ENCODE measurements at places on chromosomes 12 and 14.

DNA sequence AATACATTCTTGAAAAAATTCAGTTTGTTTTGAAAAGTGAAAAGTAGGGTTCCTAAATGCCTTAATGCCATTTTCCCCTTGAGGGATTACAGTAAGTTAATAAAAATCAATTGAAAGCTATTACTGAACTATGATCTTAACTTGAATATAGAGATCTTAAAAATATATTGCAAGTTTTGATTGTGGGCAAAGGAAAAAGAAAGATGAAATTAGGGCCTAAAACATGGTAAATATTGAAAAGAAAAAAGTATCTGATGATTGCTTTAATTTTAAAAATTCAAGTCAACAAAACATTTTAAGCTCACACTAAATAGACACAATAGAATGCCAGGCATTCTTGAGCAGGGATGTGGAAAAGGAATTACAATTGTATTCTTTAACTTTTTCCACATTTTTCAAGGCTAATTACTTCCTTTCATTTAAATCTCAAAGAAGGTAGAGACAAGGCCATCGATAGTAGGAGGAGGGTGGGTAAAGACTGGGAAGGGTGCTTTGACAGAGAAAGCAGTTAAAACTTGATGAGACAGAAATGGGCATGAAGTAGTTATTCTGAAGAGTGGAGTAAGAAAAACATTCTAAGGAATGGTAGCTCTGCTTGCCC is 294.4 kb downstream of the NELL2 start:
- no peak for ATAC-seq

GRCh38 chr14:87617079-87617478 is 375.9 kb downstream of the GALC start:
- no peak for ATAC-seq

DNA sequence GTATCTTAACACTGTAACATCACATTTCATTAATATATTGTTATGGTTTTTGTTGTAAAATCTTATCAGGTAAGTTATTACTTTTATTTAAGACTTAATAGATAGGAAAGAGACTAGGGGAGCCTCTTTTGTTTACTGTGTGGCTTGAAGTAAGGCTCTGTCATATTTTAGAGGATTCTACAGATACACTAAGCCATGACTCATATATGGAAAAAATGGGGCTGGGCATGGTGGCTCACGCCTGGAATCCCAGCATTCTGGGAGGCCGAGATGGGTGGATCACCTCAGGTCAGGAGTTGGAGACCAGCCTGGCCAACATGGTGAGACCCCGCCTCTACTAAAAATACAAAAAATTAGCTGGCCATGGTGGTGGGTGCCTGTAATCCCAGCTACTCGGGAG is 23.6 kb upstream of the NPFF start:
- no peak for ATAC-seq

GRCh38 chr12:80798281-80798680 is 81.6 kb downstream of the MYF5 start:
- ATAC-seq = no peak

DNA sequence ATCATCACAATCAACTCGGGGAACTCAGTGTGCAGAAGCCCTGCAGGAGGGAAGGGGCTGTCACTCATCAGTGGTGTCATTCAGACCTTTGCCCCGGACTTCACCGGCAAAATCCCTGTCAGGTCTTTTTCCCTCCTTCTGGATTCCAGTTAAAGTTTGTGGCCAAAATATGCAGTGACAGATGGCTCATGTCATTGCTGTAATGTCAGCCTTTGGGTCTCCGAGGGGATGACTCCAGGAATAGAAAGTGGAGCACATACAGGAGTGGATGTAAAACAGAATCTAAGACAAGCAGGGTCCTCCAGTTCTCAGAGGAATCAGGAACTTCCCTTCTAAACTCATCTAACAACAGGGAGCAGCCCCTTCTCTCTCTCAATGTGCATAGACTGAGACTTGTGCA is 130.3 kb upstream of the RASSF8 start:
- ATAC-seq = no peak

GRCh38 chr14:102900631-102901571 is 21.6 kb upstream of the AMN start:
- ATAC-seq = no peak

DNA sequence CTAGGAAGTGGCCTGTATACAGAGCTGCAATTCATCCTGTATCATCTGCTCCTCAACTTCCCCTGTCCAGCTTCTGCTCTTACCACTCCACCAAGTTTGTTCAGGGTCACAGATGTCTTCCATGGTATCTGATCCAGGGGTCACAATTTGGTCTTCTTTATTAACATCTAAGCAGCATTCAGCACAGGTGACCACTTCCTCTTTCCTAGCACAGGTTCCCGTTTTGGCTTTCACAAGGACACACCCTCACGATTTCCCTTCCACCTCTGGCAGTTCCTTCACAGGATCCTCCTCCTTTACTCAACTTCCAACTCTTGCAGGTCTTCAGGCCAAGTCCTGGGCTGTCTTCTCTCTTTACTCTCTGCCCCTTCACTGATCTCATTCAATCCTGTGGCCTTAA is 93.6 kb downstream of the TTC7B start:
- no peak for ATAC-seq

- no peak for ATAC-seq
These were observed 55.7 kb downstream of the ITPK1 start for GRCh38 chr14:93059917-93060545.

GRCh38 chr14:72026536-72026935 is 94.3 kb downstream of the RGS6 start:
- ATAC-seq = no peak

DNA sequence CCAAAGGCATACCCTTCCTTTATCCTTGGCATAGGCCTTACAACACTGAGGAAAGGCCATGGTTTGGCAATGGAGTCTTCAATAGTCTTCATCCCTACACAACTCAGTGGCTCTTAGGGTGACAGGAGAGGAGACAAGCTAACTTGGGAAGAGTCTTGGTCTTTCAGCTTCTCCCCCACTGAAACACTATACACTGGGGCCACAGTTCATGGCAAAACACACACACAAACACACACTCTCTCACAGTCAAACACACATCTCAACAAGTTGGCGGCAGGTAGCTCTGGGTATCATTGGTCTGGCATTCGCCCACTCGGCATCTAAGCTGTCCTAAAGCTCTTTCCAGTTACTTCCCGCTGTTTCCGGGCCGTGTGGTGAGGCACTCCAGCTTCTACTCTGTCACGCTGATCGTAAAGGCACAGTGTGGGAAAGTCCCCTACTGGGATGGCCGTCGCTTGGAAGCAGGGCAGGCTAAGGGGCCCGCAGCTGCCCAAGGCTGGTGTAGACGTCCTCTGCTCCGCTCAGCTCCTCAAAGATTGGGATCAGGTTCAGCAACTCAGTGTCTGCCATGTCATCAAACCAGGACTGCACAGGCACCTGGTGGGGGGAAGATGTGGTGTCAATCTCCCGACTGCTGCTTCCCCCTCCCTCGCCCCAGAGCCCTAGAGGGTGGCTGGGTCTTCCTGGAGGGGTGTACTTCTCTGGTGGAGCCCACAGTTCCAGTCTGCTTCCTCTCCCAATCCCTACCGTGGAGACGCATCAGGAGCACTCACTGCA is 4.8 kb upstream of the AVIL start:
- no peak for ATAC-seq

DNA sequence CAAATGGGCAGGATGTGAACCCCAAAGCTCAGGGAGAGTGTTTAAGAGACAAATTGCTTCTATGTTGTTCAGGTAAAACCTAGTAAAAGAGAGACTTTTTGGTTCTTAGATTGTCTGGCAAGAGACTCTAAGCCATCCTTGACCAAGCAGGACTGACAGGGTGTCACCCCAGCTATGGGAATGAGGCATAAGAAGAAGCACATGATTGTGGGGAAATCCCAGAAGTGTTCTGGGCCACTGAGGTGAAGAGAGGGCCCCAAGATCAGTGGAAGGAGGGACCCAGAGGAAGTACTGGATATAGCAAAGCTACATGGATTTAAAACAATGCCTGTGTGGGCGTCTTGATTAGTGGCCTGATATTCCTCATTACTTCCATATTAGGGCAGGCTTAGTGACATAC is 99.0 kb downstream of the SAMD4A start:
- no peak for ATAC-seq

DNA sequence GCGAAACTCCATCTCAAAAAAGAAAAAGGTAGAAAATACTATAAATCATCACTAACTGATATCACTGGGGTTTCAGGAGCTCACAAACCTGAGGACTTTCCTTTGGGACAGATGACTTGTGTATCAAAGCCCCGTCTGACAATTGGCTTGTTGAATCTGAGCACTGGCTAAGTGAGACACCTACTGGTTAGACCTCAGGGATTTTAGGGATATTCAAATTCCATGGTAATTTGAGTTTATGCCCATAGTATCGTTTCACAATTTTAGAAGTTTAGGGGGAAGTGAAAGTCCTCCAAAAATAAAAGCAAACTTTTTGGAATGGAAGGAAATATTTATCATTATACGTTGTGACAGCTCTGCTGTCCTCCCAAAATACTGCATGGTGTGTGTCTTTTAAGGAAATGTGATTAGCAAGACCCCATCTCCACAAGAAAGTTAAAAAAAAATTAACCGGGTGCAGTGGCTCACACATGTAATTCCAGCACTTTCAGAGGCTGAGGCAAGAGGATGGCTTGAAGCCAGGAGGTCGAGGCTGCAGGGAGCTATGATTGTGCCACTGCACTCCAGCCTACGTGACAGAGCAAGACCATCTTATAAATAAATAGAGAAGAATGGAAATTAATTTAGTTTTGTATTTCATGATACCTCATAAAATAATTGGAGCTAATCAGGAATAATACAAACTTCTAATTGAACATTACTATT is 49.2 kb downstream of the FBXL14 start:
- no peak for ATAC-seq

DNA sequence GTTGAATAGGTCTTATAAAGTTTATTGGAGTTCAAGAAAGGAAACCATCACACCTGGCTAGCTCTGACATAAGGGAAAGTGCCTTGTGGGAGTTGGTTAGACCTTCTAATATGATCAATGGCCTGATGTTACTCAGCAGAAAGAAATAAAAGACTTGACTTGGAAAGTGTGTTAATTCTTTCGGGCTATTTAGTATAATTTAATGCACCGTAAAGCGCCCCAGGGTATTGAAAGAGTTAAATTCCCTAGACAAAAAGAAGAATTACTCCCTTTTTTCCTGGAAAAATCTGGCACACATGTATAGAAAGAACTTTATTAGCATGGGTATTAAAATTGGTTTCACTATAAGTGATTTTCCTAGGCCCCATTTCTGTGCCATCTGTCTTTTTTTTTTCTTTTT is 1125.7 kb upstream of the FLRT2 start:
- ATAC-seq = no peak

DNA sequence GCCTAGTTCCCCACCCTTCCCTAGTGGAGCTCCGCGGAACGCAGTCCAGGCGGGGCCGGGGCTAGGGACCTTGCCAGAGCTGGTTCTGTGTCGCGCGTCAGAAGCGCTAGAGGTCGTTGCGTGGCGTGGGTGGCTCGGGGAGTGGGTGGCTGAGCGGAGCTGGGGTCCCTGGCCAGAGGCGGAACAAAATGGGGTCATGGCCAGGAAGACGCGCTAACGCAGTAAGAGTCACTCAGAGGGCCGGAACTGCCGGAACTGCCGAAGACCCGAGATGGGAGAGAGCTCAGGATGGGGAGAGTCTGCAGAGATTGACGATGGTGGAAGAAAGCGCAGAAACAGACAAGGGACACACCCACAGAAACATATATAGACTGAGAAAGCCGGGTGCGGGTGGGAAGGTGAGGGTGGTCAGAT is 4.8 kb downstream of the DGKA start:
- ATAC-seq = no peak

DNA sequence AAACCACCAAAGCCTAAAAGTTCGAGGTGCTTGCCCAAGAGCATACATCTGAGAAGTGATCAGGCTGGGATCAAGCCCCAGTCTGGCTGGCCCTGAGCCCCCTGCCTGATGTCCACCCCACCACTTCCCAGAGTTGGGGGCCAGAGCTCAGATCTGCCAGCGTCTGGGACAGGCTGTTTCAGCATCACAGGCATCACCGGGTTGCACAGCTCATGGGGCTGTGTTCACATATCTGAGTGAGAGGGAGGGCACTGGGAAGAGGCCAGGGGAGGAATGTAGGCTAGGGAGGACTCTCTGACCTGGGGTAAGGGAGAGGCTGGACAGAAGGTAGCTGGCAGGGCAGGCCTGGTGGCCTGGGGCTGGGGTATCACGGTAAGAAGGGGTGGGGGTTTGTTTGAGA is 6.0 kb downstream of the TGM1 start:
- ATAC-seq = no peak

GRCh38 chr14:37669242-37669641 is 73.8 kb downstream of the TTC6 start:
- ATAC-seq = no peak

DNA sequence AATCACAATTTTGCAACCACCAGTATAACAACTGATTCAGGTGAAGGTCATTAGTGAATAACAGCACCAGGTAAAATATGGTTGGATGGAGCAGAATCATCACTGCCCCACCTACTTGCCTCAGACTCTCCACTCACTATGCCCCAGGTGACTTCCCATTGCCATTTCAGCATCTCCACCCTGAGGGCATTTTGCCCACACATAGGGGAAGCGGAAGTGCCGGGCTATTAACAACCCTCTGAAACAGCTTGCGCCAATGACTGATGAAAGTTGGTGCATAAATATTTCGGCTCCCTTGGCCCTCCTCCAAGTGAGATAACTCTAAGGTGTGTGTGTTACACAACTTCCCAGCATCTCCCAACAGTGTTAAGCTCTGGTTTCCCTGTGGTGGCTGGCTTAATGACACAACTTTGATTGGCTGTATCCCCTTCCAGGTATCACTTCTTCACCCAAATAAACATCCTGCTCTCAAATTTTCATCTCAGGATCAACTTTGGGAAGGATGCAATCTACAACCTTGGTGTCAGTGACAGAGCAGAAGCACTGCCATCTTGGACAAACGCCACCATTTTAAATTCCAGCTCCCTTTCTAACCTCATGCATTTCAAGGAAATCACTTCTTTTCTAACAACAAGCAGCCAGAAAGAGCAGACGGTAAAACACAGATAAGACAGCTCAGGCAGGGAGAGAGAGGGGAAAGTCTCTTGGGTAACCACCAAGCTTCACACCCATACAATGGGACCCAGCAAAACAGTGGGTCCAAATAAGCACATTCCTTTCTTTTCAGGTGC is 73.6 kb upstream of the PPP2R5C start:
- no peak for ATAC-seq
